ENCODE measurements at places on chromosomes 1 and 21.

DNA sequence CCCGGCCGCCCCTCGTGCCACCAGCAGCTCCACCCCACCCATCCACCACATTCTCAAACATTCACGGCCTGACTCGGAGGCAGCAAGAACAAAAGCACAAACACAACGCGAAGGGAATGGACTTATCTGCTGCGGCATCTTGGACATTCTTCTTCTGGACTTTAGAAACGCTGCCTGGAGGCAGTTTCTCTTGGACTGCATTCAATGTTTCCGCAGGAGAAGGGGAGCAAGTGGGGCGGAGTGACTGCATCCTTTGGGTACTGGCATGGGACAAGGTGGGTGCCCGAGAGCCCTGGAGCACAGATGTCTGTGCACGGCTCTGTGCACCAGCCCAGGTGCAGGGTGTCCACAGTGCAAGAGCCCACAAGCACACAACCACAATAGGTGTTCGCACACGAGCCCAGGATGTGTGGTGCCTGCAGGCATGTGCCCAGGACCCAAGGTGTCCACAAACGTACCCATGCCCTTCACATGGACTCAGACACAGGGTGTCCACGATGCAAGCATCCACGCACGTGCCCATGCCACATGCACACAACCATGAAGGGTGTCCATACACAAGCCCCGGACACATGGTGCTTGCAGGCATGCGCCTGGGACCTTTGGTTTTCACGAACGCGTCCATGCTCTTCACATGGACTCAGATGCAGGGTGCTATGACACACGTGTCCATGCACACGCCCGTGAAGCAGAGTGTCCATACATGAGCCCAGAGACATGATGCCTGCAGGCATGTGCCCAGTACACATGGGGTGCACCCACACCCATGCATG is 53.6 kb downstream of the WNT9A start:
- DNase-seq, result no peak

GRCh38 chr1:146012703-146013558 is 8.6 kb downstream of the HJV start:
- DNase-seq, result peak; percentile 77

- DNase-seq, result no peak
Measured at GRCh38 chr1:31371121-31371959, 1.5 kb downstream of the FABP3 start.

GRCh38 chr1:37478890-37479254 is 4.5 kb downstream of the ZC3H12A start:
- peak; percentile 59 for DNase-seq

- no peak for DNase-seq
Measured at GRCh38 chr1:1973716-1974642, 29.6 kb downstream of the CFAP74 start.

DNA sequence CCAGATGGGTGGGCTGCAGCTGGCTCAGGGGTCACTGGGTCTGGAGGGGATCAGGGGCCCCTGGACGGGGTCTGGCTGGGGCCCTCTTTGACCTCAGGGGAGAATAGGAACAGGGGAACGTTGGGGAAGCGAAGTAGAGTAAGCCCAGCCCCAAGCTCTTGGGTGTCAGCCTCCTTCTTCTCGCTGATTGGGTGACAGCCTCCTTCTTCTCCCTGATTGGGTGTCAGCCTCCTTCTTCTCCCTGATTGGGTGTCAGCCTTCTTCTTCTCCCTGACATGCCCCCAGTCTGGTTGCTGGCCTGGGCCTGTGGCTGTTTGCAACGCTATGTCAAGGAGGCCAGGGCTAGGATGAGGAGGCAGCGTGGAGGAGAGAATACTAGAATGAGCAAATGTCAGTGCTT is 76.7 kb upstream of the CASZ1 start:
- DNase-seq, result no peak

- no peak for DNase-seq
Measured at GRCh38 chr1:5416518-5416917, 575.7 kb downstream of the NPHP4 start.

- DNase-seq, result no peak
Measured at GRCh38 chr21:33698087-33698860, 56.0 kb downstream of the ITSN1 start.

GRCh38 chr1:73475316-73475870 is 722.6 kb downstream of the LRRIQ3 start:
- no peak for DNase-seq

GRCh38 chr1:151807766-151808165 is 2.5 kb upstream of the LINGO4 start:
- no peak for DNase-seq

- no peak for DNase-seq
Measured at GRCh38 chr1:222064388-222065211, 322.7 kb upstream of the DUSP10 start.

DNA sequence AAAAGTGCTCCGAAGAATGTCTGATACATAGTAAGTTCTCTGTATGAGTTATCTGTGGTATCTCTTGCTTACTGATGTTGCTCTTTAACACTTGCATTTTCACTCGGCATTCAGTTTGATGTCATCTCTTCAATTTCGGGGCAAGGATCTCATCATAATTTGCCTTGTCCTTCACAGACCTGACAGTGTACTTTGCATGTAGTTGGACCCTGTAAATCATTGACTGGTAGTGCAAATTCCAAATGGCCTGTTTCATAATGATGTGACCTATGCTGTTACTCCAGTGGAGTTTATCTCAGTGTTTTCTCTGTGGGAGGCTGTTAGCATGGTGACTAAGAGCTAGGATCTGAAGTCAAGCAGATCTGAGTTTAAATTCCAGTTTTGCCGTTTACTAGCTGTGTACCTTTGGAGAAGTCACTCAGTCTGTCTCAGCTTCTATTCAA is 34.2 kb upstream of the ABCD3 start:
- no peak for DNase-seq

DNA sequence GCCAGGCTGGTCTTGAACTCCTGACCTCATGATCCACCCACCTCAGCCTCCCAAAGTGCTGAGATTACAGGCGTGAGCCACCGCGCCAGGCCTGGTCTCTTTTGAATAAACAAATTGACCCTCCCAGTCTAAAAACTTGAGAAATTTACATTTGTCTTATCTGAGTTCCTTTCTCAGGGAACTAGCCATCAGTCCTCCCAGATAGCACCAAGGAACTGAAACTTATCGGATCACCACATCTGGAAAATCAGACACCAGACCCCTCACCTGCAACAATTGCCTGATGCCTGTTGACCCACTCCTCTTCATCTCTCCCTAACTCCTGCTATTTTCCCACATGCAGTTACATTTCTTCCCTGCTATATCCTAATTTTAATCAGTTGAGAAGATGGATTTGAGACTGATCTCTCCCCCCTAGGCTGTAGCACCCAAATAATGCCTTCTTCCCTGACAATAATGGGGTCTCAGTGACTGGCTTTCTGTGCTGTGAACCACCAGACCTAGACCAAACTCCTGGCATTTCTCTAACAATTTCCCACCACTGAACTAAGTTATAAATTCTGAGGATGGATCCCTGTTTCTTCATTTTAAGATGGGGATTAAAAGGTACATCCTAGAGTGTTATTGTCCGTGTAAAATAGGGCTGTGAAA is 951 bp upstream of the CBR1 start:
- DNase-seq, result no peak

DNA sequence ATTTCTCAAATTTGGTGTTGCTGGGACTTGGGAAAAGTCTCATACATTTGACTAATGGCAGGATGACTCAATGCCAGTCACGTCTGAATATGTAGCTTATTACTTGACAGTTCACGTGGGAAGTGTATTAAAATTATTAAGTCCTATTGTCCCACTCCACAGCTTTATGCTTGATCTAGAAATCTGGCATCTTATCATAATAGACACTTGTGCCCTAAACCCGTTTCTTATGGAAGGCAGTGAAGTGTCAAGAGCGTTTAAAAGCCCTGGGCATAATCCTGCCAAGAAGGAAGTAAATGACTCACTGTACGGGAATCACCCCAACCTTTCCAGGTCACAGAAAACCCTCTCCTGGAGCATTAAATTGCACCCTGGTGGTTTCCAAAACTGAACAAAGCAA is 207.4 kb downstream of the APP start:
- no peak for DNase-seq

GRCh38 chr1:85550784-85551516 is 29.6 kb upstream of the CCN1 start:
- no peak for DNase-seq

DNA sequence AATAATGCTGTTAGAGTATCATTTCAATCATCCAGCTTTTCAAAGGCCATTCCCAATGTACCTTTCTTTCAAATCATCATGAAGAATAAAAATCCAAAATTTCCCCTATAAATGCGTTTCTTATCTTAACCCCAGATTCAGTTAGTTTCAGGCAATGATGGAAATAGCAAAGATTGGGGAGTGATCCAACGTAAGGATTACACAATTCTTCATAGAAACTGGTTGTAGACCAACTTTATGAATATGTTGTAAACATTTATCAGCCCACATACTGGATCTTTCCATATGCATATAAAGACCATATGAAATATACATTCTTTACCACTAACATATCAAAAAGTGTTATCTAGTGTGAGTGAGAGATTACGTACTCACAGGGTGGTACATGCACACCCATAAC is 92.7 kb downstream of the ZC3H11B start:
- no peak for DNase-seq

DNA sequence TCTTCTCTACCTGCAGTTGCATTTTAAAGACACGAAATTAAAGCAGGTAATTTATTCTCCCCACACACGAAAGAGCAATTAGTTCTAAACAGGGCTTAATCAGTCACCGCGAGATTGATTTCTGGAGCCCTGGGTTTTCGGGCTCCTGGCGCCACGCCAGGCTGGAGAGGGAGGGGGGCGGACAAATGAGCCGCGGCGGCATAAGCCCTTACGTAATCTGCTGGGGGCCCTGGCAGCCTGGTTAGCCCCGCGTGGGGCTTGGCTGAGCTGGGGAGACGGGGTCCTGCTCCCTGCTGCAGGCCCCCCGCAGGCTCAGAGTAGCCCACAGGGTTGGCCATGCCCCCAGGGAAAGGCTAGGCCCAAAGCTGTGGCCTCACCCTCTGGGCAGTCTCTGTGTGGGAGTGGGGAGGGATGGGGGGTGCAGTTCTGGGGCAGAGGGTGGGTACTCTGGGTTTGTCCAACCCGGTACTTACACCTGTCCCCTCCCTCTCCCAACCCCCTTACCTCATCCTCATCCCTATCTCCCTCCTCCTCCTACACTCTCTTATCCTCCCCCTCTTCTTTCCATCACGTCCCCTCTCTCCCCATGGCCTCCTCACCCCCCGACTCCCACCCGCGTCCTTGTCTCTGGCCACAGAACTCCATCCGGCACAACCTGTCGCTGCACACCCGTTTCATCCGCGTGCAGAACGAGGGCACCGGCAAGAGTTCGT is 19.9 kb downstream of the FOXO6 start:
- DNase-seq, result no peak

GRCh38 chr1:111202707-111203623 is 2.5 kb upstream of the DENND2D start:
- no peak for DNase-seq

GRCh38 chr1:39272027-39272797 is 67.7 kb downstream of the MACF1 start:
- DNase-seq, result no peak

DNA sequence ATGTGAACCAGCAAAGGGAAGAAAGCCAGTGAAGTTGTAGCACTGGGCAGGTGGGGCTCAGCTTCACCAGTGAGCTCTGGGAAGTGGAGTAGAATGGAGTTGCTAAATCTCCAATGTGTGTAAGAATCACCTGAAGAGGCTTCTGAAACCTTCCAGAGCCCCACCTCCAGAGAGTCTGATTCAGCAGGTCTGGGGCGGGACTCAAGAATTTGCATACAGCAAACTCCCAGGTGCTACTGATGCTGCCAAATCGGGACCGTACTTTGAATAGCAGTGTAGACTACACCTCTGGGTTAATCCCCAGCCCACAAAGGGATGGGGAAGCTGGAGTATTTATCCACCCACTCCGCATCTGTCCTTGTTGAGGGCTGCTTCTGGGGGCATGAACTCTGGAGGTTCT is 154.3 kb downstream of the IGSF21 start:
- no peak for DNase-seq

DNA sequence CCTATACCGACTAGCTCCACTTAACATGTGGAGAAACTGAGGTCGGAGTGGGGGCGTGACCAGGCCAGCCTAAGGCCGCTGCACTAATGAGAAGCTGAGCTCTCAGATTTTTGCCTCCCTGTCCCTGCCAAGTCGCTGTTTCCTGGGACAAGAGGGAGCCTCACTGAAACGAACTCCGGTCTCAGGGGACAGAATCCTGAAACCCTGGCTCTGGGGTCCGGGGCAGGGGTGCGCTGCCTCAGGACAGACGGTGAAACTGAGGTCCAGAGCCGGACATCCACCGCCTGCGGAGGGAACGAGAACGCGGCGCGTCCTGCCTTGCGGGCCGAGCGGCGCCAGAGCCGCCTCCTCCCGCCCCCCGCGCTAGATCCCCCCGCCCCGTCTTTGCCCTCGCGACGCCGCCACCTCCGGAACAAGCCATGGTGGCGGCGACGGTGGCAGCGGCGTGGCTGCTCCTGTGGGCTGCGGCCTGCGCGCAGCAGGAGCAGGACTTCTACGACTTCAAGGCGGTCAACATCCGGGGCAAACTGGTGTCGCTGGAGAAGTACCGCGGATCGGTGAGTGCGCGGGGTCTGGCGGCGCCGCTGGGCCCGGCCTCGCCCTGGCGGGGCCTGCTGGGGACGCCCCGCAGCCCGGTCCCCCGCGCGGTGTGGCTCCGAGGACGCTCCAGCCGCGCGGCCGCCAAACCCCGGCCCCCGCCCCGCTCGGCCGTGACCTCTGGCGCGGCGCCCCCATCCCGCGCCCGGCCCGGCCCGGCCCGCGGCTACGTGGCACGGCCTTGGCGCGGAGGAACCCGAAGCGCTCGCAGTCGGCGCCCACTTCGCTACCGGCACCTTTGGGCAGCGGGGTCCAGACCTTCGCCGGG is at the start of gene GPX7:
Gene GPX7, plus strand, starts transcription at position 381 of the 865 bp plus-strand sequence. Its CDS starts 39 bp downstream, at position 420.
- peak; percentile 70 for DNase-seq

- DNase-seq, result no peak
Measured at GRCh38 chr1:184686540-184686939, 68.1 kb downstream of the EDEM3 start.

All from activated CD8-positive, alpha-beta T cell treated with anti-CD3 and anti-CD28 coated beads, Interleukin-2, amount 10 ng/mL, durations not matched to agents 7 days and 5 days (primary cell).